ENCODE measurements at places on chromosomes 12 and 14.

DNA sequence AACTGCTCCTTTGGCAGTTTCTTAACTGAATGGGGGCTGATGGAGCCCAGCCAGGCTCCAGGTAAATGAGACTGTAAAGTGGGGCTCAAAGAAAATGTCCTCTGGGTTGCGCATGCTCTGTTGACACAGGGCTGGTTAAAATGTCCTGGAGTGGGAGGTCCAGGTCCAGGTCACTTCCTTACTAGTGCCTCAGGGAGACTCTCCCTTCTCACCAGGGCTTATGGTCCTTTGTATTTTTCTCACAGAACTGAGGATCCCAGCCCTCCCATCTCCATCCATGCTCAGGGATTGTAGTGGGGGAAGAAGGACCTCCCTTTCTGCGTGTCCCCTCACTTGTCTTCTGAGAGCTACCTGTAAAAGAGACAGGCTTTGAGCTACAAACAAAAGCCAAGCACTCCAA lies 77.5 kb downstream of the SSPN start:
- no peak for DNase-seq

- no peak for DNase-seq
Measured at GRCh38 chr12:90229407-90230170, 521.0 kb upstream of the ATP2B1 start.

DNA sequence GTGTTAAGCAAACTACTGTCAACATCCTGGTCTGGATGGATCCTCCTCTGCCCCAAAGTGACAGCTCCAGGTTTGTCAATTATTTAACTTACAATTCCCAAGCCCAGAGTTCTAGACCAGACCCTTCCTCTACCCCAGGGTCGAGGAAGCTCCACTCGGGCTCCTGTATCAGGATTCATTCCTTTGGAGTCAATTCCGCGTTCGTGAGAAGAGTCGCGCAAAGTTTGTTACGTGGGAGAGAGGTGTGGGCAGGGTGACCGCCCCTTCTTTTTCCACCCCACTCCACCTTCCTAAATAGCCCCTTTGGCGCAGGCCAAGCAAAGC lies 479 bp downstream of the SEL1L start:
- DNase-seq: no peak

- no peak for DNase-seq
Measured at GRCh38 chr12:89756585-89757398, 48.2 kb upstream of the ATP2B1 start.

DNA sequence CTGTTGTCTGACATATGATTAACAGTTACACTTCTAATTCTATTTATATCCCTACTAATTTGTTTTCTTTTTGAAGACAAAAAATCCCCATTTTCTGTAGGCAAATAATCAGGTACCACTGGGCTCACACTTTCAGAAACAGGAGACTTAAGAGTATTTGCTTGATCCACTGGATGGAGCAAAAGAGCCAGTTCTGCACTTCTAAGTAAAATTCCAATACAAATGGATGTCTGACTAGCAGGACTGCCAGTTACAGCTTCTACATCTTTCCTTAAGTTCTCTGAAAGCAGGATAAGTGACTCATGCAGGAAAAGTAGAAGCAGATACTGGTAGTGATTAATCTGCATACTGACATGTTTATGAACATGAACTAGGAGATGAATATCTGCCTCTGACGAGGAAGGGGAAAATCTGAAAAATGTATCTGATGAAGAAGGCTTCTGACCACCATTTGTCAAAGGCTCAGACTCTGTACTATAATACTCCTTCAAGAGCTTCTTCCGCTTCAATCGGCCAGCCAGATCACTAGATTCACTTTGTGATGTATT lies 73.8 kb upstream of the ANKS1B start:
- no peak for DNase-seq

Data from NCI-H510A (cell line).